ENCODE measurements at places on chromosomes 12 and 14.

- DNase-seq: no peak
These were observed 9.2 kb downstream of the PTGES3 start for GRCh38 chr12:56678852-56679251.

DNA sequence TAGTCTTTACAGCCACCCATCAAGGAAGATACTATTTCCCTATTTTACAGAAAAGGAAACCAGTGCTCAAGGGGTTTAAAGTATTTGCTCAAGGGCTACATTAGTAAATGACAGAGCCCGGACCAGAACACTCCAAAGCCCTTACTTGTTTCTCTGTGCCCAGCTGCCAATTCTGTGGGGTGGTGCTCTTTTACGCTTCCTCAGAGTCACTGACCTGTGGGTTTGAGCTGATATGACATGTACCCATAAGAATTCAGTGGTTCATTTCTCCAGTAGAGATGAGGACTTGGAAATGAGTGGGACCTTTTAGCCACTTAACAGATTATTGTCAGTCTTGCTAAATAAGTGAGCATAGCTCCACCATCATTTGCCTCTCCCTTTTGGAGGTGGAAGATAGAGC lies 37.4 kb upstream of the NKX2-8 start:
- DNase-seq: no peak

DNA sequence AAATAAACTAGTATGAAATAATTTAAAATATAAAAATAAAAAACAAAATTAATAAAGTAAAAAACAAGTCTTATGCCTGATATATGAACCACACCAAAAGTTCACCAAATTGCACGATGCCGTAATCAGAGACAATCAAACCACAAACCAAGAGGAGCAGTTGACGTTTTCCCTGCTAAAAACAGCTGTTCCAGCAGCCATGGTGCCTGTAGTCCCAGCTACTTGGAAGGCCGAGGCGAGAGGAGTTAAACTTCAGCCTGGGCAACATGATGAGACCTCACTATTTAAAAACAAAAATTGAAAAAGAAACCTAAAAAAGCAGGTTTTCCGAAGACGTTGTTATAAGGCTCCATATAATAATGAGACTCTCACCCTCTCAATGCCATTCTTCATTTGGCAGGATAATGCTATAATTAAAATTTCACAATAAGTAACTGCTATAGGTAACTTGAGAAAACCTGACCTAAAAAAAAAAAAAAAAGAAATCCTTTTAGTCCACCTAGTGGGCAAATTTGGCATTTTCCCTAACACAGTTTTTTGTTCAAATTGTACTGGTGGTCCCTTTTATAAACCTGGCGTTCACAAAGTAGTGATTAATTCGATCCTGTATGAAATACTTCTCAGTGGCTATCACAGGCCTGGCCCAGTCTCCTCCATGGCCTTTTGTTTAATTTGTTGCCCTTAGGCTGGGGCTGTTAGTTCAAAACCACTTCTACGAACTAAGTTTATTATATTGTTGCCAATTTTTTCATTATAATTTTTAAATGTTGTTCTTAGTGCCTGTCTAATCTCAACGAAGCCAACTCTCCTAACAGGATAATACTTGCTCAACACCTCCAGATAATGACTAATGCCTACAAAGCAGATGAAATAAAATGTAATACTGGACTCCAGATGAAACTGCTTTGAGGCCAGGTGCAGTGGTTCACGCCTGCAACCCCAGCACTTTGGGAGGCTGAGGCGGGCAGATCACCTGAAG lies 62.1 kb downstream of the TNFAIP2 start:
- DNase-seq: peak; percentile 8

- no peak for DNase-seq
These were observed 52.1 kb downstream of the GALNT4 start for GRCh38 chr12:89472508-89472907.

DNA sequence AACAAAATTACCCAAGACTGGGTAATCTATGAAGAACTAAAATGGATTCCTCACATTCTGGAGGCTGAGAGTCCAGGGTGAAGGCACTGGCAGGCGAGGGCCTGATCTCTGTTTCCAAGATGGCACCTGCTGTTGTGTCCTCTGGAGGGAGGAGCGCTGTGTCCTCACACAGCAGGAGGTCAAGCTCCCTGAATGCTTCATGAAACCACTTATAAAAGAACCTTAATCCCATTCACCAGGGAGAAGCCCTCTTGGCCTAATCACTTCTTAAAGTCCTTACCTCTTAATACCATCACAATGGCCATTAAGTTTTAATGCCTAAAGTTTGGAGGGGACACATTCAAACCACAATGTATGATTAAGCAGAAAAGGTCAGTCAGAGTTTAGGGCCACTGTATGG lies 172.4 kb downstream of the EMP1 start:
- no peak for DNase-seq

DNA sequence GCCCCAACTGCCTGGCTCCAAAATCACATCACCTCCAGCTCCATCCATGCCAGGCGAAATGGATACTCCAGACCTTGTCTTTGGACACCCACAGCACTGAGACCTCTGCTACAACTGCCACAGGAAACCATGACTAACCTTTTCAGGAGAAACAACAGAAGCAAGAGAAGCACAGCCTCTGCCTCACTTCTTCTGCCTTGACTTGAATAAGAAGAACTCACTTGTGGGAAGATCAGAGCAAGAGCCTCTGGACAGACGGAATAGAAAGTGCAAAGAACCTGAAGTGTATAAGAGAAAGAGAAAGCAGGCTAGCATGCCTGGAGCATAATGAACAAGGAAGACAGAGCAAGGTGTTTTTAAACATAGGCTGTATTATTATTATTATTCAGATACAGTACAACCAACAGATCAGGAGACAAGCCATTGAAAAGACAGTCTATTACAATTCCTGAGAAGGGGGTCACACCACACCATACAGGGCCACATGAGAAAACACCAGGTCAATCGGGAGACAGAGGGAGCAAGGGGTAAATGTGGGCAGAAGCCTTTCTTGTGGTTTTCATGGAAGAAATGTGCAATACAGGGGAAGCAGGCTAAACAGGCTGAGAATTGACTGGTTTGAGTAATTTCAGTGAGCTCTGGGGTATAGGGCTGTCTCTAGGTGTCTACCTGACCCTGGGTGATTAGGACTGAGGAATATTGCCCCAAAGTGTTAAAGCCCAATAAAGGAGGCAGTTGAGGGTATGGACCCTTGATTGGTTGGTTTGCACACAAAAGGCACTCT lies 7.4 kb upstream of the OR10P1 start:
- no peak for DNase-seq

GRCh38 chr12:118033902-118034301 lies 17.4 kb downstream of the RFC5 start:
- DNase-seq: no peak

DNA sequence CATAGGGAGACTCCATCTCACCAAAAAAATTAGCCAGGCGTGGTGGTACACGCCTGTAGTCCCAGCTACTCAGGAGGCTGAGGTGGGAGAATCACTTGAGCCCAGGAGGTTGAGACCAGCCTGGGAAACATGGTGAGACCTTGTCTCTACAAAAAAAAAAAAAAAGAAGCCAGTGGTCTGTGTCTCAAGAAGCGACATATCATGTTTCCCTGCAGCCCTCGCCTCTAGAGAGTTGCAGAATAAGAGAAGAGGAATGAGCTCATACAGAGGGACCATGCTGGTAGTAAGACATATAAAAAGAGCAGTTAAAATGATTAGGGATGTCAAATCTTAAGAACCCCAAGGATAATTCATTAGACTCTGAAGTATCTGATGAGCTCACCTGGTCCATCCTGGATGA lies 39.4 kb upstream of the BICDL1 start:
- DNase-seq: no peak

DNA sequence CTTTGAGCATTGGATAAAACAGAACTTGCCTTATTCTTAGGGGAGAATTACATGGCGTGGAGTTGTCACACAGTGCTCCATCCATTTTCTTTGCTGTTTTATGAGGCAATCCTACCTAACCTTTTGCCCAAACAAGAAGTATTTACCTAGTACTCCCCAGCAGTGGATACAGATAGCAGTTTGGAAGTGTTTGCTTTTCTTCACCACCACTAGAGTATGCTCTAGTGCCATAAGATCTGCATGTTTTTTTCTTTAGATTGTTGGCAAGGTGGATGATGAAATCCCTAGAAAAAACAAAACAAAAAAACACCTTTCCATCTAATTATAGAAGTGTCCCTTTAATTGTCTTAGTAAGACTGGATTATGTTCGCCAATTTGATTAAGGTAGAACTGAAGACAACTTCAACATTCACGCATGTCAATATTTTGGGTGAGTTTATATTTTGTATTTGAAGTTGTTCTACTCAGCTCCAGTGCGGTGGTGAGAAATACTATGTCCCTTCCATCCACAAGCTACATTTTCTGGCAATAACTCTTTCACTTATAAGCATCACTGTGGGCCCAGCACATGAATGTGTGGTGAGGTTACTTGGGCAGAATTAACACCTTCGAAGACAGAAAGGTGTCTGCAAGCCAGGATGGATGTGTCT lies 23.6 kb upstream of the TMEM260 start:
- no peak for DNase-seq

DNA sequence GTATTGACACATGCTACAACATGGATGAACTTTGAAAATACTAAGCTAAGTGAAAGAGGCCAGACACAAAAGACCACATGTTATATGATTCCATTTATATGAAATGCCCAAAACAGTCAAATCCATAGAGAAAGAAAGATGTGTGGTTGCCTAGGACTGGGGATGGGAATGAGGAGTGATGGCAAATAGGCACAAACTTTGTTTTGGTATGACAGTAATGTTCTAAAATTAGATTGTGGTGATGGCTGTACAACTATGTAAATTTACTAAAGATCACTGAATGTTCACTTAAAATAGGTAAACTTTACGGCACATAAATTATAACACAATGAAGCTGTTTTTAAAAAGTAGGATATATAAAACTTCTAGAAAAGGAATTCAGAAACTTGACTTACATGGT lies 41.7 kb downstream of the PPP1R13B start:
- no peak for DNase-seq

DNA sequence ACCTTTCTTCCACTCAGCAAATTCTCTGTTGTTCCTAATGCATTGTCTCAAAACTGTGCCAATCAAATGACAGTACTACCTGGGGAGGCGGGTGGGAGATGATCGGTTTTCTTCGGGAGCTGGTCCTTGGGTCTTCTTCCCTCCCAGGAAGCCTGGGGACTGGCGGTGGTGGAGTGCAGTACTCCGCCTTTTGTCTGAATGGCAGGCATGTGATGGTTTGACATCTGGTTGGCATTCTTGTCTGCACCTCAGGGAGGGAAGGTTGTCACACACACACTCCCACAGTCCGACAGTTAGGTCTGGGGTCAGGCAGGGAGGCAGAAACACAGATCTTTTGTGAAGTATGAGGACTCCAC lies 114.8 kb downstream of the SNAPC1 start:
- DNase-seq: no peak

DNA sequence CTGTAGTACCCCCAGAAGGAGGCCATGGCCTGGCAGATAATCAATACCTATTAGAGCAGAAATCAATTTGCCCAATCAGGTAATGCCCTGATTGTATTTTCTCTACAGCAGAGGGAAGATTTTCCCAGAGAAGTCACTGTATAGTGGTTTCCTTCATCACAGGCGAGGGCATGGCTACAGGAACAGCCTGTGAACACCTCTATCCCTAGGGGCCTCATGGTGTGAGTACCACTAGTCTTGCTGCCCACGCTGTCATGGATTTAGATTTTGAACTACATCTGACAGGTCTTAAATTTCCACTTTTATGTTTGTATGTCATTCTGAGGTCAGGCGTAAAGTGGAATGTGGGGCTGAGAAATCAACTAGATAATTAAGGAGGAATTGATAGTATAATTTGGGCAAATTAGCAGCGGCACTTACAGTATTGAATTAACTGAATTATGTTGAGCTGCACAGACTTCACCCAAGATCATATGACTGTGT lies 42.4 kb upstream of the STXBP6 start:
- DNase-seq: no peak

- no peak for DNase-seq
These were observed 209.4 kb upstream of the PLXNC1 start for GRCh38 chr12:93938931-93939330.

GRCh38 chr14:102768223-102769048 lies 8.8 kb upstream of the TRAF3 start:
- DNase-seq: no peak

DNA sequence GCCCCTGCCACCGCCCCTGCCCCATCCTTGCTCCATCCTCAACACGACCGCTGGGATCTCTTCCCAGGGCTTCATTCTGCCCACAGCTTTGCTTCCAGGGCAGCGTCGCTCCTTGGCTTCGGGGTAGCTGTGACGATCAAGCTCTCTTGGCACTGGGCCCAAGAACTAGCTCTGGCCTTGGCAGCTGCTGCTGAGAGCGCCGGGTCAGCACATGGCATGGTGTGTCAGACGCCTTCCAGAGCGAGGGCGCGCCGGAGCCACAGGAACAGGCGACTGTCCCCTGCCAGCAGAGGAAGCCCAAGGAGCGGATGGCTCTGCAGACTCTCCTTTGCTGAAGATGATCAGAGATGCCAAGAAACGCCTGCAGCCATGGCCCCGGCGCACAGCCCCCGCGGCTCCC lies 15.9 kb downstream of the RAB35 start:
- no peak for DNase-seq

DNA sequence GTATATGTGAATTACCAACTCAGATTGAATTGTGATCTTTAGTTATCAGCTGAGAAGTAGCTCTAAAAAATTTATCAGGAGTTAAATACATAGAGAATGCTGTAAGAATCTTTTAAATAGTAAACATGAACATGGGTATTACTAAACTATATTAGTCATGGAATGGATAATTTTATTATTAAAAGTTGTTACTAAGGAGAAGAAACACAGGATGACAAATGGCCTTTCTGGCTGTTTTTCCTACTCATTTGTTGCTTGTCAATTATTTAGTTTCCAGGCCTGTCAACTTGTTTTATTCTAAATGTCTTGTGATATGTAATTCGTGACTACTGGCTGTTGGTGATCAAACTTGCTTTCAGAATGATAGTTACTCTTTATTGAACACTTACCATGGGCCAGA lies 58.7 kb downstream of the KTN1 start:
- no peak for DNase-seq
